Heart left ventricle (tissue), 16 donors: ENCODE measurements at places on chromosomes 11 and 22. TPM values are rescaled to one million over a fixed set of nuclear protein-coding genes. Genes with fewer than 3 reads are reported as not detected.

GRCh38 chr11:19746086-19746485, 33.4 kb downstream of the NAV2 start:
- H3K36me3 ChIP-seq, result no peaks in the 10 kb centered on the region
- no peak overlapping the region for H3K4me3 ChIP-seq
- no peak overlapping the region for H3K27ac ChIP-seq

The RAB3IL1 gene
- total RNA-seq, result 12.0 TPM

The PNPLA3 gene
- 0.19 TPM for total RNA-seq

The SCO2 gene
- 2.6 TPM for total RNA-seq

The DEFB131B gene
- not detected for total RNA-seq
